ENCODE measurements at places on chromosomes 2 and 18. TPM values are rescaled to one million over a fixed set of nuclear protein-coding genes. Genes with fewer than 3 reads are reported as not detected.

DNA sequence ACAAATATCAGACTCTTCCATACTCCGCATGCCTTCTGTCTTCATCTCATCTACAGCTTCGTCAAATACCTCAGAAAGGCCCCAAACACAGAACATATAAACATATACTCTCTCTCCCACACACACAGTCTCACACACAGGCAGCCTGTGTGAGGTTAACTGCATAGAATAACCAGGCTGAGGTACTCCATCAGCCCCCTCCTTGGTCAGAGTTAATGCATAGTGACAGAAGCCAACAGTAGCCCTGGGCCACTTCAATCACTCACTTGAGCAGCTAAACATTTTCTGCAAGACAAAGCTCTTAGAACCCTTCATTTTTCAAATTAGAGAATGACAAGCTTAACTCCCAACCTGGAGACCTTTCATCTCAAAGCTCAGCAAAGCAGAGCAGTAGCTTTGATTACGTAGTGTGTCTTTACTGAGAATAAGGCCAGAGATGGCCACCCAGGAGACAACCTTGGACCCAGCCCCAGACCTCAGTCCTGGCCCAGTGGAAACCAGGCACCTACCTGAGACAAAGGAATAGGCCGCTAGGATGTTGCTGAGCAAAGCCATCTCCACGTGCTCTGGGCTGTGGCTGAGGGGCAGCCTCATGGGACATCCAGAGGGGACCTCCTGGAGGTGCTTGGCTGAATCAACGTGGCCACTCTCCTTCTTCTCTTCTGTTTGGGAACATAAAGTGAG is 43.0 kb downstream of the EVA1A start:
- no peak for DNase-seq

- peak; percentile 15 for DNase-seq
These were observed 58.8 kb upstream of the SIX2 start for GRCh38 chr2:45067859-45068570.

- DNase-seq: no peak
These were observed 28.3 kb upstream of the FZD7 start for GRCh38 chr2:202005272-202005887.

GRCh38 chr2:194104687-194105086 is 1552.3 kb upstream of the SLC39A10 start:
- DNase-seq: no peak

DNA sequence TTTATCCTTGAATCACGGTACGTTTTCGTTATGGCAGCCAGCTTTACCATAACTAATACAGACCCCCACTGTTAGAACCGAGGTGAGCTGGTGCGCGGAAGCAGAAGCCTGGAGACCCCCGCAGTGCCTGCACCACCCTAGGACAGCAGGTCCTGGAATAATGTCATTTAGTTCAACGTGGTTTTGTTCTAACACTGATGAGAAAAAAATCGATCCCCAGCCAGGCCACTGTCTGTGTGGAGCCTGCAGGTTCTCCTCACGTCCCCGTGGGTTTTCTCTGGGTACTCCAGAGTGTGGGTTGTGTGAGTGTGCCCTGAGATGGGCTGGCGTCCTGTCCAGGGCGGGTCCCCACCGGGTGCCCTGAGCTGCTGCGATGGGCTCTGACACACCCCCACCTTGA is 69.9 kb upstream of the ST3GAL5 start:
- DNase-seq: no peak

GRCh38 chr2:218400930-218401881 is 1.5 kb downstream of the CTDSP1 start:
- DNase-seq: no peak

- DNase-seq: no peak
These were observed 831 bp upstream of the D2HGDH start for GRCh38 chr2:241733391-241734207.

DNA sequence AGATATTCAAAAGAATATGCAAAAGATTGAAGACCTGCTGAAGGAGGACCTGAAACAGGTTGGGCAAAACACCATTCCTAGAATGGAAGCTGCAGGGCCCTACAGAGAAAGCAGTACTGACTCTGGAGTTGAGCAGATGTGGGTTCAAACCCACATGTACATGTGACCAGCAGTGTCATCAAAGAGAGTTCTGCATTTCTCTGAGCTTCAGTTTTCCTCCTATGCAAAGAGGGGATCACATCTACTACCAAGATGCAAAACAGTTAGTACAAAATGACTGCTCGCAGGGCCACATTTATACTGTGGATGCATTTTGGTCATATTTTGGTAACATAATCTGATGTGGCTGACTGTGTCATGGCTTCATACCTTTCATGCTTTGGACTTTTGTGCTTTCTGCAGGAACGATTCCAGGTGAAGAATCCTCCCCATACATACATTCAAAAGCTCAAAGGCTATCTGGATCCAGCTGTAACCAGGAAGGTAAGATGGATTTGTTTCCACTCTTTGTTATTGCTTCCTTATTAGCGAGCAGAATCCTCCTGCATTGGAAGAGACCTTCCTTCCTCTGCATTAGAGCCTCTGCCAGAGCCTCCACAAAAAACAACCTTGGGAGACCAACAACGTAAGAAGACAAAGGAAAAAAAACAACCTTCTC is 174.8 kb downstream of the PRPF40A start:
- DNase-seq: no peak

The CCDC178 gene
- not detected for total RNA-seq
